ENCODE measurements at places on chromosomes 3 and 15.

DNA sequence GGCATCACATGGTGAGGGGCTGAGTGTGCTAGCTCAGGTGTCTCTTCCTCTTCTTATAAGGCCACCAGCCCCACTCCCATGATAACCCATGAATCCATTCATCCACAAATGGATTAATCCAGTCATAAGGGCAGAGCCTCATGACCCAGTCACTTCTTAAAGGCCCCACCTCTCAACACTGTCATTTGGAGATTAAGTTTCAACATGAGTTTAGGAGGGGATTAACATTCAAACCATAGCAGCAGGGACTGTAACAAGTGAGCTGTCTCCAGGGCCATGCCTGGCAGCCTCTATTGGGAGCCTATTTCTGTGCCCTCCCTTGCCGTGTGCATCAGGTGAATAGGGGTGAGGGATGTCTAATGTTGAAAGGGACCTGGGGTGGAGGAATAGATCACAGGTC, 77.5 kb downstream of the CHRD start:
- no peak for DNase-seq

DNA sequence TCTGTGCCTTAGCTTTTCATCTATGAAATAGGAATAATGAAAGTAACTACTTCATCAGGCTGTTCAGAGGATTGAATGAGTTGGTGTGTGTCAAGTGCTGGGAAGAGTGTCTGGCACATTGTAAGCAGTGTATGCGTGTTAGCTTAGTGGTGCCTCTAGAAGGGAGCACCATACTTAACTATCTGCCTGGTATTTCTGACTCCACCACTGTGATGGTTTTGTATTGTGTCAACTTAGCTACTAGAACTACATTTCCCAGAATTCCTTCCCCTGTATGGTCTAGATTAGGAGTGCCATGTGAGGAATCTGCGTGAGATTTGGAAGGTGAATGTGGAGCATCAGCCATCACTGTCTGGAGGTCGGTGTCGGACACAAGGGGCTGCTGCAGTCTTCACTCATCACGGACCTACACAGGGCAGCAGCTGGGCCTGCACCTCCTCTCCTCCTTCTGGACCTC, 115.4 kb upstream of the GALNT15 start:
- no peak for DNase-seq

DNA sequence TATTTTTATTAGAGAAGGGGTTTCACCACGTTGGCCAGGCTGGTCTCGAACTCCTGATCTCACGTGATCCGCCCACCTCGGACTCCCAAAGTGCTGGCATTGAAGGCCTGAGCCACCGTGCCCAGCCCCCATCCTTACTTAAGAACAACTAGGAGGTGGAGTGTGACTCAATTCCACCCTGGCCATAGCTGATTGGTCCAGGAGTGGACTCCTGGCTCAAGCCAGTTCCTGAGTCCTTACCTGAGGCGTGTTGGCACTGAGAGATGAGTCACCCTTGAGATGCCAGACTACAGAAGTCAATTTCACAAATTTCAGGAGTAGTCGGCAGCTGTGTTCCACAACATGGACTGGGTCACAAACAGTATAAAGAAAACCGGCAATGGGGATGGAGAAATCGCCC, 124.2 kb downstream of the SHQ1 start:
- no peak for DNase-seq

- no peak for DNase-seq
These were observed 33.1 kb upstream of the CCDC50 start for GRCh38 chr3:191296041-191296541.

DNA sequence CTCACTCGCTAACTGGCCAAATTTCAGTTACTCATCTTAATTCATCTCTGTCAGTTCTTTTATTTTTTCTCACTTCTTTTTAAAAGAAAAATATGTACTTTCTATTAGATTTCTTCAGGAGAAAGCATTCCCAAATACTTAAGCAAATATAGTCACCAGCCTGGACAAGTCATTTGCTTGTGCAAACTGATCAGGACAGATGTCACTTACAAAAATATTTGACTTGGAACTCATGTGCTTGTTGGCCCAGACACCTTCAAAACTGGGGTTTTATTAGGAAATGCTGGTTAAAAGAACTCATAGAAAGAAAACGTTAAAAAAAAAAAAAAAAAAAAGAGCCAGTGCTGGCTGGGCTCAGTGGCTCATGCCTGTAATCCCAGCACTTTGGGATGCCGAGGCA, 31.3 kb upstream of the FOXP1 start:
- DNase-seq, result no peak

DNA sequence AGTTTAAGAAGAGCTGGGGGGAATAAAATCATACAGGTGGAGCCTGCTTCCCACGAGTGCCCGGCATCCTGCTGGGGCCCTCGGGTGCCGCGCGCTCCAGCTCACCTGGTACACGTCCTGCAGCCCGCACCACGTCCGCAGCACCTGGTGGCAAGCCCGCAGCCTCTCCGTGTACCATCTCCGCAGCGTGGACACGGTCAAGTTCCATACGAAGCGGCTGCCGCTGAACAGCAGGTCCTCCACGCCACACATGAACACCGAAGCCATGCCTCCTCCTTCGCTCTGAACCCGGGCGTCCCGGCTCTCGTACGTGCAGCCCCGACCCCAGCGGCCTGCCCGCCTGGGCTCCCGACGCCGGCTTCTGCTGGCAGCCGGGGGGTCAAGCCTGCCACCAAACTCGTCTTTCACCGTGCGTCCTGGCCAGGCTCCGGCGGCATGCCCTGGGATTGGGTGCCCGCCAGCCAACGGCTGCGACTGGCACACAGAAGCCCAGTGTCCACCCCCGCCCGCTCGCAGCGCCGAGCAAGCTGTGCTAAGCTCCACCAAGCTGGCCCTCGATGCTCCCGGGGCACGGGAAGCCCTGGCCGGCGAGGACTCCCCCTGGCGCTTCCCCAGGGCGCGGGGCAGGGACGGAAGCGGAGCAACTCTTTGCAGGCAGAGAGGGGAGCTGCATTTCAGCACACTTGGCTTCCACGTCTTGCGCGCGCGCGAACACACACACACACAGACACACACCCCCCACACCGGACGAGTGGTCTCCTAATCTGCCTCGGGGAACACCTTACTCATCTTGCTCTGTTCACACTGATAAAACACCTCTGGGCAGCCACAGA, at the start of gene FRMD4B:
Gene FRMD4B, minus strand, starts transcription at position 366 of the 833 bp plus-strand sequence. Its CDS starts 99 bp downstream, at position 267.
- peak; percentile 79 for DNase-seq

DNA sequence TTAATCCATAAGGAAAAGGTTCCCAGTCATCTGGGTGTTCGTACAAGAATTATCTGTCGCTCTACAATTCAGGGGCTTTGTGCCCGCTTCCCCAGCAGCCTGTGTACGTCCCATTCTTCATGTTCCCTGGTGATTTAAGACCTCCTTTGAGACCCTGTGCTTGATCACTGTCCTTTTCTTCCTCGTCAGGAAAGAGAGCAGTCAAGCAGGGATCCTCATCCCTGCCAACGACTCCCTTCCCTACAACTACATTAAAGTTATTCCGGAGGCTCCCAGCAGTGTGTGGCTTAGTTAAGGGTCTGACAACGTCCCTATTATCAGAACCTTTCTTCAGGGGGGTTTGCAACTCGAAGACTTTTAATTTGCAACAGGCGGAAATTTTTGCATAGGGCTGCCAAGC, 175.7 kb downstream of the FOXP1 start:
- DNase-seq, result no peak

GRCh38 chr15:43968551-43968950, 141.7 kb downstream of the WDR76 start:
- DNase-seq, result no peak

GRCh38 chr3:167114619-167115018, 265.5 kb downstream of the ZBBX start:
- no peak for DNase-seq

DNA sequence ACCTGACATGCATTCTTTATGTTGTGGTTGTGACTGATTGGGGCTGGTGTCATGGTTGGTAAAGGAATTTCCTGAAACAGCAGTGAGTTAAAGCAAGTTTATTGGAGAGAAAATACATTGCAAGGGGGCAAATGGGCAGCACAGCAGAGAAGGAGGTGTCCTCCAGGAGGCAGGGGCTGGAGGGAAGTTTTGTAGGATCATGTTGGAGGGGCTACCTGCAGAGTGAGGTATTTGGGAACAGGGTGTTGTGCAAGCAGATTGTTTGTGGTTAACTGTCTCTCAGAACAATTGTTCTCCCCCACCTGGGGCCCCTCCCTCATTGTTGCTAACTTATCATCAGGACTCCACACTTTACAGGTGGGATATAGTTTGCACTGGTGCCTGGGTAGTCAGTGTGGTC, 196.0 kb downstream of the NSUN3 start:
- no peak for DNase-seq

- DNase-seq, result no peak
These were observed 1.0 kb downstream of the UBE2E1 start for GRCh38 chr3:23806534-23807423.

DNA sequence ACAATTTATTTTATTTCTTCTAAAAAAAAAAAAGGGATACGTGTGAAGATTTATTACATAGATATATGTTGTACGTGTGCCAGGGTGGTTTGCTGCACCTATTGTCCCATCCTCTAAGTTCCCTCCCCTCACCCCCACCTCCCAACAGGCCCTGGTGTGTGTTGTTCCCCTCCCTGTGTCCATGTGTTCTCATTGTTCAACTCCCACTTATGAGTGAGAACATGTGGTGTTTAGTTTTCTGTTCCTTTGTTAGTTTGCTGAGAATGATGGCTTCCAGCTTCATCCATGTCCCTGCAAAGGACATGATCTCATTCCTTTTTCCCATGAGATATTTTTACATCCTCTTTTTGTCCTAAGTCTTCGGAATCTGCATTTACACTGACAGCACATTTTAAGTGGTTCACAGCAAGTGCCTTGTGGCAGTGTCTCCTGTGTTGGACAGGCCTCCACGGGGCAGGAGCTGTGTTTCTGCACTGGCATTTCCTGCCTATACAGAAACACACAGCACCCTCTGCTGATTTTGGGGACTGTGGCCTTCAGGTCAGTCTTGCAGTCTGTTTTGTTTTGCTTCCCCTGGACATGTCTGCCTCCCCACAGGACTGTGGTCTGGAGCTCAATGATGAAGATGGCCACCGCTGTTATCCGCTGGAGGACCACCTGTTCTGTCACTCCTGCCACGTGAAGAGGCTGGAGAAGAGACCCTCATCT, 12.7 kb upstream of the SACM1L start:
- no peak for DNase-seq

DNA sequence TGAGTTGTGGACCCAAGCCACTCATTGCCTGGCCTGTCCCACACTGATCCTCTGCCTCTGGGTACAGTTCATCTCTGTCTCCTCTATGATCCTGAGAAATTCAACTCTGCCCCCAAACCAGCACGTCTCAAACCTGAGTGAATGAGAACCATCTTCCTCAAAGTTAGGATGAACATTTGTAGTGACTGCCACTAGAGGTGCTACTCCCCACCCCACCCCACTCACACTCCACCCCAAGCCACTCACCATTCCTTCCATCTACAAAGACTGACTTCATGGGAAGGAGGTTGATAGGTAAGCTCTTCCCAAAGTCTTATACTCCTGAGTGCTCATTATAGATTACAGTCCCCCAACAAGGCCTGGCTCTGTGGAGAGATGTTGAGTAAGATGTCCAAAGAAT, 43.8 kb downstream of the NEK10 start:
- DNase-seq, result no peak

- DNase-seq, result no peak
These were observed 260.1 kb downstream of the UACA start for GRCh38 chr15:70503073-70503745.

GRCh38 chr15:51576911-51577500, 45.6 kb downstream of the DMXL2 start:
- DNase-seq, result no peak

DNA sequence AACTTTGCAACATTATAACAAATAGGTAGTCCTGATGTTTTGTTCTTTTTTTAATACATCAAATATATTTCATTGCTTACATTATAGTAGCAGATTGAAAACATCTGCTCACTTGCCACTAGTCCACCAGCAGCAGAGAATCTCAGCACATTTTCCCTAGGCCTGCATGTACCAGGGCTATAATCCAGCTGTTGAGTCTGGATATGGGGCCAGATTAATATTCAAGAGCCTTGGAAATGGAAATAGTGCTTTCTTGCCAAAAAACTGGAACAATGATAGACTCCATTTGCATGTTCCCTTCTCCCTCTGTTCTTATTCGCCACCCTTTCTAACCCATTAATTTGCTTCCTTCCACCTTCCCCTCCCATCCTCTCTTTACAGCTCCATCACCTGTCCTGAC, 288.0 kb downstream of the EPHA3 start:
- DNase-seq, result no peak

- DNase-seq, result no peak
These were observed 46.0 kb downstream of the UBE3A start for GRCh38 chr15:25392806-25393205.

- DNase-seq, result no peak
These were observed 13.5 kb upstream of the DNAH1 start for GRCh38 chr3:52302426-52303145.

DNA sequence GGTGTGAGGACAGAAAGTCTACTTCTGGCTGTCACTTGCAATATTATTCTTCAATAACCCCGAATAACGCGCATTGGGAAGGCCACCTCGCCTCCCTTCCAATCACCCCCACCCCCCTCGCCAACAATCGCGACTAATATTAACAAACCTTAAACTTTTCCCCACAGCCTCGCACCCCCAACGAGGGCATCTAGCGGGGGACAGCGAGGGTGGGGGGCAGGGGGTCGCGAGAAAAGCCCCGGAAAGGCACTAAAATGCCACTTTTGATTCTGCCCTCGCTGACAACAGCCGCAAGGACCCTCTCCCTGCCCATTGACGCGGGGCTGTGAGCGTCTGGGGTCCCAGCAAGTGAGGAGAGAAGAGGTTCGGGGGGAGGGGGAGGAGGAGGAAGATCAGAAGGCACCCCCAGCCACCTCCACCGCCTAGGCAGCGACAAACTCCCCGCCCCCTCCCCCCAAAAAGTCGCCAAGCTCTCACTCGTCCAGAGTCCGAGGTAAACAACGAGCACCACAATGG, 868 bp downstream of the SATB1 start:
- no peak for DNase-seq

- DNase-seq, result no peak
These were observed 991.8 kb downstream of the GBE1 start for GRCh38 chr3:80769683-80770082.

DNA sequence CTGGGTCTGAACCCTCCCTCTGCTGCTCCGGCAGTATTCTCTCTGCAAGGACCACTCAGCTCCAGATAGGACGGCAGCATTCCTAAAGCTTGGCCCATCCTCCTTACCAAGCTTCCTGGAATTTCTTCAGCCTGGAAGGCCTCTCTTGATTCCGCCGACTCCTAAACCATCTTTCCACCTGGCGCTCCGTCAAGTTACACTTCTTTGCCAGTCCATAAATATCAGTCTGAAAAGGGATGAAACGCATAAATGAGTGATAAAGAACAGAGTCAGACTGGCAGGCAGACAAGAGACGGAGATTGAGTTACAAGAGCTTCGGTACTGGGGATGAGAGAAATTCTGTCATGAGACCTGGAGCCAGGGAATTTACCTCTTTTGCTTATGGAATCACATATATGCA, 44.3 kb downstream of the CERS3 start:
- DNase-seq, result no peak

GRCh38 chr3:134619301-134619615, 31.6 kb downstream of the KY start:
- no peak for DNase-seq

GRCh38 chr3:149454746-149455145, 19.8 kb upstream of the TM4SF4 start:
- no peak for DNase-seq

- no peak for DNase-seq
These were observed 600.2 kb upstream of the GRM7 start for GRCh38 chr3:6260551-6261191.
